ENCODE measurements at places on chromosomes 6 and 20.

DNA sequence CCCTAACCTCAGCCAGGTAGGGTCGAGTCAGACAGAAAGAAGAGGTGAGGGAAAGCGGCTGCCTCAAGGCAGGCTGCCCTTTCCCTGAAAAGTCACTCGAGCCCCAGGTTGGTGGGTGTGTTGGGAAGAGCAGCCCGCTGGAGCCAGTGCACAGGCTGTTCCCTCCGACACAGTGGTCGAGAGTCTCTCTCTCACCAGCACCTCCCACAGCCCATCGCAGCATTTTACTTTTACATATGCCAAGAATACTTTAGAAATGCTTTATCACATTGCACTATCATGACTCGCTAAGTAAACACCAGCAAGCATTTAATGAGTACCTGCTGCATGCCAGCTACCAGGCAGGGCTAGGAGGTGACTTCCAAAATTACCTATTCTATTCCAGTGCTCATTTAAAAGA is 1.7 kb downstream of the PRPH2 start:
- DNase-seq: no peak

DNA sequence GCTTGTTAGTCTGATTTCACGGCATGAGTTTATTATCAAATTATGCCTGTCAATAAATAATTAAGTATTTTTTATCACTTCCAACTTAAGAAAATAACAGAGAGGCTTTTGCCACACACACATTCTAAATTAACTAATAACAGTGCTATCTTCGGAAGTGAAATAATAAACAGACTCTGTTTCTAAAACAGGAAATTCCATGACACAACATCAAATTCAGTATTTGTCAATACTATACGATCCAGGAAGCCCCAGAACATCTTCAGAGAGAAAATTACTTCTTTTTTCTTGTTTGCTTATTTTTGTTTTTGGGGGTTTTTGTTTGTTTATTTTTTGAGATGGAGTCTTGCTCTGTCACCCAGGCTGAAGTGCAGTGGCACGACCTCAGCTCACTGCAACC is 150.7 kb upstream of the PRDM1 start:
- no peak for DNase-seq

GRCh38 chr20:5170341-5170740 is 43.5 kb downstream of the CDS2 start:
- DNase-seq: no peak

DNA sequence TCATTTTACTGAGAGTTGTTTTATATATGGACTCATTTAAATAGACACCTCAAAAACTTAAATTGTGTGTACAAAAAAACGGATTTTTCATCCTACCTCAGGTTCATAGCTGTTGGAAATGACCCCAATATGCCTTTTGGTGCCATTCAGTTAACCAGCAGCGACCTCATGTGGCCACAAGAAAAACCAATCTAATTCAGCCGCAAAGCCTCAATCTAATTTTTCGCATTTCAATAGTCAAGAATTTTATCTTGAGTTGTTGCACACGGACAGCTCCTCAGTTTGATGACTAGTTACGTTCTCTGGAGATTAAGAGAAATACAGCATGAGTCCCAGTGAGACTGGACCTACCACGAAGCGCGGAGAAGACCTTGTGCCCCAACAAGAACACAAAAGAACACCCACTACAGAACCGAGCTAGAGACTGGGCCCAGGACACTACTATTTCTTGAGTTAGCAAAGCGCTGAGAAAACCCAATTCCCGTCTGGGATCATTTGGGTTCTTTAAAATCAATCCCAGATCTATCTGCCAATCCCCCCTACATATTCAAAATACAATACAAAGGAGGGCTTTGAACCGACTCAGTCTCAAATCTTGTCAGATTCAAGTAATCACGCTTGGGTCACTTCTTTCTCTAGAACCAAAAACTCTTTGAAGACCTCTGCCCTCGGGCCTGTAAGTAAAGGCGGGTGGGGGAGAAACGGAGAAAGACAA is 1.1 kb downstream of the TCP11 start:
- peak; percentile 10 for DNase-seq

- no peak for DNase-seq
These were observed 349.2 kb downstream of the ZFAND3 start for GRCh38 chr6:38168699-38169098.

GRCh38 chr20:20272686-20273085 is 95.2 kb upstream of the INSM1 start:
- DNase-seq: no peak

GRCh38 chr6:53922539-53922981 is 127.8 kb downstream of the LRRC1 start:
- DNase-seq: no peak

All from CD4-positive, alpha-beta T cell (primary cell).